ENCODE measurements at places on chromosomes 1 and 21. TPM values are rescaled to one million over a fixed set of nuclear protein-coding genes. Genes with fewer than 3 reads are reported as not detected.

KCNN3 gene
- 4.5 TPM for polyA plus RNA-seq

GCSAML gene
- not detected for polyA plus RNA-seq

TNFRSF4 gene
- not detected for polyA plus RNA-seq

USP33 gene
- 11.8 TPM for polyA plus RNA-seq

DNA sequence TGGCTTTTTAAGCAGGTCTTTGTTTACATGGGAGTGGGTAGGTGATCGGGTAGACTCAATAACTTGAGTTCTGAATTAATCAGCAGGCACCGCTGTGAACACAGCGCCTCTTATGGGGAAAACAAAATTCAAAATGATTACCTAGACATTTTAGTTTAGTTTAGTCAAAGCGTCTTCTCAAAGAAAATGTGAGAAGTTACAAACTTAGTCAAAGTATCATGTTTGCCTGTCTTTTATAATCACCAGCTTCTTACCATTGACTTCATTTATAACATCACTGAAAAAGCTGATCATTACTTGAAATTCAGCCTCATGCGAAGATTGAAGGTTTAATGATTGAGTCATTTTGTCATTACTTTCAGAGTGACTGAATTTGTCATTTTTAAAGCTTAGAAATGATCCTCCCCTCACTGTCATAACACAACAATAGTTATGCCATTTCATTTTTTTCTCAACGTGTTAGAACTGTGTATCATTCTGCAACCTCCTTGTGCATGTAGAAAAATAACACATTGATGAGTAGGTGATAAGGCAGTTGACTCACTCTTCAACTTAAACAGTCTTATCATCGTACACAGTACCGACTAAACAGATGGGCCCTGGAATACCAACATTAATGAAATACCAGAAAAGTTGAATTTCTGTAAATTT, 188.5 kb downstream of the NFIA start:
- H3K4me3 ChIP-seq = no peak overlapping the region
- H3K4me1 ChIP-seq = no peaks in the 10 kb centered on the region
- H3K36me3 ChIP-seq = no peaks in the 10 kb centered on the region
- no peaks in the 10 kb centered on the region for H3K27me3 ChIP-seq
- no peak overlapping the region for H3K27ac ChIP-seq

DNA sequence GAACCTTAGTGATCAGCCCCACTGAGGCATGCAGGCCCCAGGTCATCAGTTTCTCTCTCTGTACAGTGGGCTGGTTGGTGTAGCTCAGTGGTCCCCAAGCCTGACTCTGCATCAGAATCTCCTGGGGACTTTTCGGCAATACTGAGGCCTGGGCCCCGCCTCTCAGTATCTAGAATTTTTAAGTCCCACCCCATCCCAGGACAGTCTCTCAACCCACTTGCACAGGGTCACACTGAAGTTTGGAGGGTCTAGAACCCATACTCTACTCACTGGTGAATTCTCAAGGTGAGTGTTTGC, 216.4 kb downstream of the MATN1 start:
- no peak for DNase-seq
- H3K27ac ChIP-seq = no peak overlapping the region
- no peaks in the 10 kb centered on the region for H3K4me1 ChIP-seq
- no peak overlapping the region for H3K4me3 ChIP-seq
- no peaks in the 10 kb centered on the region for H3K27me3 ChIP-seq
- no peaks in the 10 kb centered on the region for H3K36me3 ChIP-seq

DNA sequence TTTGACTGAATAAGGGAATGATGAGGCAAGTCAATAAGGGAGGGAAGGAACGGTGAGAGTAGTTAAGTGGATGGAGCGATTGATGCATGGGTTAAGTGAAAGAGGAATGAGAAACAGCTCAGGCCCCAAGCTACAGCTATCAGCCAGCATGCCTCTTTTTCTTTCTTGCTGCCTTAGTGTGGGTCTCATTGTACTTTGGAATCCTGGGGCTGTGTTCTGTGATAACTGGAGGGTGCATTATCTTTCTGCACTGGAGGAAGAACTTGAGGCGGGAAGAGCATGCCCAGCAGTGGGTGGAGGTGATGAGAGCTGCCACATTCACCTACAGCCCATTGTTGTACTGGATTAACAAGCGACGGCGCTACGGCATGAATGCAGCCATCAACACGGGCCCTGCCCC, 1.0 kb downstream of the TEX38 start:
- no peaks in the 10 kb centered on the region for H3K27me3 ChIP-seq
- no peak overlapping the region for H3K4me3 ChIP-seq
- H3K4me1 ChIP-seq = peaks cover 13% of the 10 kb centered on the region
- no peak overlapping the region for H3K27ac ChIP-seq

GRCh38 chr1:201690528-201690927, 138.4 kb upstream of the IPO9 start:
- peaks cover 26% of the 10 kb centered on the region for H3K4me1 ChIP-seq
- no peak overlapping the region for H3K4me3 ChIP-seq
- no peaks in the 10 kb centered on the region for H3K36me3 ChIP-seq
- DNase-seq = no peak
- H3K27ac ChIP-seq = no peak overlapping the region
- H3K27me3 ChIP-seq = no peaks in the 10 kb centered on the region

Measured in H1 (cell line).